ENCODE measurements at places on chromosomes 3 and 15.

GRCh38 chr15:43484455-43484854 is 8.5 kb downstream of the TP53BP1 start:
- H3K4me1 ChIP-seq, result no peaks in the 10 kb centered on the region
- peaks cover 2% of the 10 kb centered on the region for H3K36me3 ChIP-seq
- H3K27ac ChIP-seq, result no peak overlapping the region
- H3K4me3 ChIP-seq, result no peak overlapping the region

DNA sequence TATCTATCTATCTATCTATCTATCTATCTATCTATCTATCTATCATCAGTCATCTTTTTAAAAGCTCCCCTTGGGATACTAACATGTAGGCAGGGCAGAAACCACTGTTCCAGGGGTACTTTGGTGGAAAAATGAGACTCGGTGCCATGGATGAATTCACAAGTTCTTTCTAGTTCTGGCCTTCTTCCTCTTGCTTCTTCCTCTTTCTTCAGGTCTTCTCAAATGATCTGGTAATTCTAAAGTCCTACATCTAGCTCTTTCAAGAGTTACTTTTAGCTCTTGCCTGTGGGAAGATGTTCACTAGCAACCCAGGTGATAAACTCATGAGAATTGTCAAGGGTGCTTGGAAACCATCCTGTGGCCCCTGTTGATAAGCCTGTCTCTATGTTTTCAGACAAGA is 168.5 kb upstream of the TBC1D5 start:
- no peak overlapping the region for H3K4me3 ChIP-seq
- H3K4me1 ChIP-seq, result no peaks in the 10 kb centered on the region
- H3K27ac ChIP-seq, result no peak overlapping the region
- no peaks in the 10 kb centered on the region for H3K36me3 ChIP-seq
- DNase-seq, result no peak
- H3K27me3 ChIP-seq, result no peaks in the 10 kb centered on the region

- no peak for DNase-seq
- no peak overlapping the region for H3K4me3 ChIP-seq
Observed at GRCh38 chr3:184669578-184669977, 42.3 kb downstream of the MAGEF1 start.

GRCh38 chr3:12501360-12502020 is 17.2 kb downstream of the TSEN2 start:
- no peaks in the 10 kb centered on the region for H3K27me3 ChIP-seq
- no peak overlapping the region for H3K4me3 ChIP-seq
- H3K4me1 ChIP-seq, result peaks cover 4% of the 10 kb centered on the region
- H3K36me3 ChIP-seq, result peaks cover 3% of the 10 kb centered on the region

DNA sequence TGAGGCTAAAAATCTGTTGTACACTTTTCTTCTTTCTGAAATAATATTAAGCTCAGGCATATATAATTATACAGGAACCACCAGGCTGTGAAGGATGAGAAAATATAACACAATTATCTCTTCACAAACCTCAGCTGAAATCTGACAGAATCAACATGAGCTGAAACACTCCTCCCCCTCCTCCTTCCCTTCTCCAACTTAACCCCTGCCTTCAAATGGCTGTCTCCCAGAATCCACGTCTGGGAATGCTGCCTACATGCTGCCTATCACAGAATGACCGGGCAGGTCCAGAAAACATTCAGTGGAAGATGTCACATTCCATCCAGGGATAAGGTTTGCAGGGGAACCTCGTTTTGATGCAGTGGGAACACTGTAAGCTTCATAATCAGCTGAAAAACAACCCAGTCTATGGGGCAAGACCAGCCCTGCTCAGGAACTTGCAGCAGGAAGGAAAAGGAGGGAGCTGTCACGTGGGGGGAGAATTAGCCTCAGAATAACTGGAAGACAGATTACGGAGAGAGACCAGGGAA is 44.0 kb upstream of the SEMA6D start:
- no peak for DNase-seq
- no peaks in the 10 kb centered on the region for H3K36me3 ChIP-seq
- no peaks in the 10 kb centered on the region for H3K4me1 ChIP-seq
- H3K4me3 ChIP-seq, result no peak overlapping the region

DNA sequence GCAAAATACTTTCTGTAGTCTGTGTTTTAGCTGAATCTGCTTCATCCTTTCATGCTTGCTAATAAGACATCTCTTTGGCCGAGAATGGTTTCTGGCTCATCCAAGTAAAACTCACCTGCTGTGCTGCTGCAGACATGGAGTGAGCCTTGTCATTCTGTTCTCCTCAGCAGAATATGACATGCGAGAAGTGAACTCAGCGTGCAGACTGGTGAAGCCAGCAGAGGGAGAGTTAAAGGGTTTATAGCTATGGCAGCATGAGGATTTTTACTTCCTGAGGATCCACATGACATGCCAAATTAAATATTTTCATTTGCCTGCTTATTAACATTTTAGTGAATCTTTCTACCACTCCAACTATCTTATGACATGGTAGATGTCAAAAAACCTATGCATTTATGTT is 658.4 kb upstream of the NECTIN3 start:
- no peaks in the 10 kb centered on the region for H3K4me1 ChIP-seq
- no peak for DNase-seq
- no peak overlapping the region for H3K4me3 ChIP-seq
- H3K36me3 ChIP-seq, result no peaks in the 10 kb centered on the region

GRCh38 chr15:80395616-80396015 is 8.6 kb upstream of the ARNT2 start:
- no peaks in the 10 kb centered on the region for H3K27me3 ChIP-seq
- H3K4me3 ChIP-seq, result no peak overlapping the region
- no peak for DNase-seq
- H3K27ac ChIP-seq, result no peak overlapping the region

DNA sequence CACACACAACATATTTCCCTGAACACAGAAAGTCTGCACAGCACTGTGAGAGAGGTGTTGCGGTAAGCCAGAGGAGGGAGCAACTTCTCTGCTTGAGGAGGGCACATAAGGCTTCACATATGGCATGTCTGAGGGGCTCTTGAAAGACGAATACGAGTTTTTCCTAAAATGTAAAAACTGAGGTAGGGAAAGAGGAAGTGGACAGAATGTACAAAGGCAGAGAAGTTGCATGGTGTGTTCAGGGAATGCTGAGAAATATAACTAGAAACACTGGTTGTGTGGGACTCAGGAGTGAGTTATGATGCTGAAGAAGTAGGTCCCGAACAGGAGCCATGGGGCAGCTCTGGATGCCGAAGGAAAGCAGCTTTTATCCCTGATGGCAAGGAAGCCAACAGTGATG is 22.8 kb upstream of the ATP8B4 start:
- H3K27ac ChIP-seq, result no peak overlapping the region
- H3K4me1 ChIP-seq, result no peaks in the 10 kb centered on the region
- no peaks in the 10 kb centered on the region for H3K27me3 ChIP-seq
- DNase-seq, result no peak
- no peaks in the 10 kb centered on the region for H3K36me3 ChIP-seq

DNA sequence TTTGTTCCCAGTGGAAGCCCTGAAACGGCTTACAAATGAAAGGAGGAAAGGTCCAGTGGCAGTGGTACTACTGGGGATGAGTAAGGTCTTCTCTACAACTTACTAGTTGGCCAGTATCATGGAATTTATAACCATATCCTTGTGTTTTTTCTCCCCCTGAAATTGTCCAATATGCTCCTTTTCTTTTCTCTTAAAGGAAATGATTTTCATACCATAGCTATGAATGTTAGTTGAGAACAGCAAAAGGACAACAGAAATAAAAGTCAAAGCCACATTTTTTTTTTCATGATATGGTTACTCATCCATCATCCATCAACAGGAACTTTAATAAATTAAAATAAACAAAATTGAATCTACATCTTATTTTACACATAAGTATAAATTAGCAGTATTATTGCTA is 450.4 kb downstream of the MFSD1 start:
- no peaks in the 10 kb centered on the region for H3K36me3 ChIP-seq
- no peak for DNase-seq
- no peaks in the 10 kb centered on the region for H3K4me1 ChIP-seq
- H3K27ac ChIP-seq, result no peak overlapping the region
- H3K4me3 ChIP-seq, result no peak overlapping the region
- H3K27me3 ChIP-seq, result no peaks in the 10 kb centered on the region

DNA sequence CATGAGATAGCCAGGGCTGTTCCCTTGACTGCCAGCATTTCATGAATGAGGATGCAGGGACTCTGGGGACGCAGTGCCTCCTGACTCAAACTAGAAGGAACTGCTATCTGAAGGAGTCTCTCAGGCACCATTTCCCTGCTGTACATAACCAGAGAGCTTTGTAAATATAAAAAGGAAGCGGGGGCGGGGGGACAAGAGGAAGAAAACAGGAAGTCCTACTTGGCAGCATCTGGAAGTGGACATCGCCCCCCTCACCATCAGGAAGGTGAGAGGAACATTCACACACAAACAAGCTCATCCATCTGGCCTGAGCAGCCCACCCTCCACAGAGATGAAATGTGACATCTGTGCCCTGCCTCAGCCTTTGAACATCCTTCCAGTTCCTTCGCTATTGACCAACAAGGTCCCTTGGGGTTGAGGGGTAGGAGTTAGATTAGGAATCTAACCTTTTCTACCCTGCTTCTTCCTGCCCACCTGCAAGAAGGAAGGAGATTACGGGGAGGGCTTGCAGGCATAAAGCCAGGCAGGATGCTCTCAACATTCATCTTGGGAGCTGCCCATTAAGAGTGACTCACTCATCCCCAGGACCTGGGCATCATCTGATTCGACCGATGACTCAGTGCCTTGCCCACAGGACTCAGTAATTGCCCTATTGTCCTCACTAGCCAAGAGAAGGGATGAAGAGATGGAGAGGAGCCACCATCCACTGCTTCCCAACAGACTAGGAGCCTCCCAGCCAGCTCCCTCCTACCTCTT is 31.9 kb downstream of the SH3BP5 start:
- H3K27me3 ChIP-seq, result no peaks in the 10 kb centered on the region
- no peak overlapping the region for H3K27ac ChIP-seq
- DNase-seq, result no peak
- no peaks in the 10 kb centered on the region for H3K36me3 ChIP-seq
- H3K4me1 ChIP-seq, result no peaks in the 10 kb centered on the region
- H3K4me3 ChIP-seq, result no peak overlapping the region

DNA sequence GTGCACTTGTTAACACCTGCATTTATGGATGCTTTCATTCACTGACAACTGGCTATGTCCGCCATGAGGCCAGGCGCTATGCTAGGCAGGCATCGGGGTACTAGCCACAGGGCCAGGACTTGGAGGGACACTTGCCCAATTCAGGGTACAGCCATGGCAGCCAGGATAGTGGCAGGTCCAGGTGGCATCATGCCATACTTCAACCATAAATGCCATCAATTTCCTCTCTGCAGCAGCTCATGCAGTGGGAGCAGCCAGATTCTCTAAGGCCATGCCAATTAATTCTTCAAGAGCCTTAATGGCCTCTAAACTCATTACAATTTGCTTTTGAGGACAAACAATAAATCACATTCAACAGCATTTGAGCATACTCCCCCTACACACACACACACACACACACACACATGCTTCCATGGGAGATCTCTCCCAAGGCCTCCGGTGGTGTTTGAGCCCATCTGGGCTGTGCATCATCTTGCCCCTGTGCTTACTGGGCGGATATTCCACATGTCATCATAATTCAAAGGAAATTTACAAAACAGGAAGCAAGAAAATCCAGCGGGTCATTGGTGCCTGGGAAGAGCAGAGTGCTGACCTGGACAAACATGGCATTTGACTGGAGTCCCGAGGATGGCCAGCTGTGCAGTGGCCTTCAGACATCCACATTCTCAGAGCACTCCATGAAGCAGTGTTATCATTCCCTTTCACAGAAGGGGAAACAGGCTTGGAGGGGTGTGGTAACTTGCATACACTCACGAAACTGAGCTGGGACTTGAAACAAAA is 109.1 kb downstream of the IQSEC1 start:
- H3K27me3 ChIP-seq, result no peaks in the 10 kb centered on the region
- no peaks in the 10 kb centered on the region for H3K36me3 ChIP-seq
- peak overlapping the region; percentile 33 for H3K27ac ChIP-seq

DNA sequence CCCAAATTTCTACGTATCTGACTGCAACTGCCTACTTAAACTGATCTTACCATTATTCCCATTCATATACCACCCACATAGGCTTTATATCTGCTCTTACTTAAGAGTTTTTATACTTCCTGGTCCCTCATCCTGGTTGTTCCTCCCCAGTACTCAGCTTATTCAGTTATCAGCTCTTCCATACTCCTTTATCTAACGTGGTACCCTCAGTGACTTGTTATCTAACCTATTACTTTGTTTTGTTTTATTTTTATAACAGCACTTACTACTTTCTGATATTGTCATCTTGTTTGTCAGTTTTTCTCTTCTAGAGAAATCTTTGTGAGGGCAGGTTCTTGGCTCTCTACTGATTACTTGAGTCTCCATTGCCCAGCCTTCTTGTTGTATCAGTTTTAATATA is 100.6 kb downstream of the ZNF609 start:
- H3K4me3 ChIP-seq, result no peak overlapping the region
- H3K27ac ChIP-seq, result no peak overlapping the region
- no peaks in the 10 kb centered on the region for H3K36me3 ChIP-seq
- H3K27me3 ChIP-seq, result no peaks in the 10 kb centered on the region

DNA sequence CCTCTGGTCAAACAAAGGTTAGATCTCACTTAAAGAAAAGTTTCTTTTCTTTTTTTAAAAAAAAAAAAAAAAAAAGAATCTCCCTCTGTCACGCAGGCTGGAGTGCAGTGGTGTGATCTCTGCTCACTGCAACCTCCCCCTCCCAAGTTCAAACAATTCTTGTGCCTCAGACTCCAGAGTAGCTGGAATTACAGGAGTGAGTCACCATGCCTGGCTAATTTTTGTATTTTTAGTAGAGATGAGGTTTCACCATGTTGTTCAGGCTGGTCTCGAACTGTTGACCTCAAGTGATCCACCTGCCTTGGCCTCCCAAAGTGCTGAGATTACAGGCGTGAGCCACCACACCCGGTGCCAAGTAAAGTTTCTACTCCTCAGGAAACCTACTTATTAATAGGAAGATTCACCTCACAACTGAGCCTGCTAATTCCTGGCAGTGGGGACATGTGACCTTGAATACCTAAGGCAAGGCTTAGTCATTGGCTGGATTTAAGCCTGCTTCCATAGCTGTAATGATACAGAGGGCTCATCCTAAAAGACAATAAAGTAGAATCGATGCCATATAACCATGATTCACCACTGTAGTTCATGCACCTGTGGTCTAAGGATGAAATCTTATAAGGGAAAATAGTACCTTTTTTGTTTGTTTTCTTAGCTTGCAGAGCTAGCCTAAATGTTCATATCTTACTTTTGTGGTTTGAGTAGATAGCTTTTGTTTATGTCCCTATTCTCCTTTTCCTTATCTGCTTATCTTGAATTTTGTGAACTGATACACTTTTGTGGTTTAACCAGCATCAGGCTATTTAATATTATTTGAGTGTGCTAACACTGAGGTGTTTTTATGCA is 24.8 kb upstream of the RBMS3 start:
- no peaks in the 10 kb centered on the region for H3K4me1 ChIP-seq
- DNase-seq, result no peak
- no peak overlapping the region for H3K4me3 ChIP-seq
- H3K27ac ChIP-seq, result no peak overlapping the region
- H3K27me3 ChIP-seq, result no peaks in the 10 kb centered on the region

- H3K27me3 ChIP-seq, result no peaks in the 10 kb centered on the region
- H3K4me1 ChIP-seq, result no peaks in the 10 kb centered on the region
- H3K4me3 ChIP-seq, result no peak overlapping the region
- no peak for DNase-seq
- H3K36me3 ChIP-seq, result no peaks in the 10 kb centered on the region
Observed at GRCh38 chr3:184738982-184739381, 27.1 kb upstream of the MAGEF1 start.
